Activated gamma-delta T cell treated with Interleukin-2 at 50 U/mL for 16 hours (primary cell): ENCODE measurements at places on chromosomes 1 and 21.

GRCh38 chr1:21641537-21641936 is 27.6 kb downstream of the RAP1GAP start:
- DNase-seq = no peak

DNA sequence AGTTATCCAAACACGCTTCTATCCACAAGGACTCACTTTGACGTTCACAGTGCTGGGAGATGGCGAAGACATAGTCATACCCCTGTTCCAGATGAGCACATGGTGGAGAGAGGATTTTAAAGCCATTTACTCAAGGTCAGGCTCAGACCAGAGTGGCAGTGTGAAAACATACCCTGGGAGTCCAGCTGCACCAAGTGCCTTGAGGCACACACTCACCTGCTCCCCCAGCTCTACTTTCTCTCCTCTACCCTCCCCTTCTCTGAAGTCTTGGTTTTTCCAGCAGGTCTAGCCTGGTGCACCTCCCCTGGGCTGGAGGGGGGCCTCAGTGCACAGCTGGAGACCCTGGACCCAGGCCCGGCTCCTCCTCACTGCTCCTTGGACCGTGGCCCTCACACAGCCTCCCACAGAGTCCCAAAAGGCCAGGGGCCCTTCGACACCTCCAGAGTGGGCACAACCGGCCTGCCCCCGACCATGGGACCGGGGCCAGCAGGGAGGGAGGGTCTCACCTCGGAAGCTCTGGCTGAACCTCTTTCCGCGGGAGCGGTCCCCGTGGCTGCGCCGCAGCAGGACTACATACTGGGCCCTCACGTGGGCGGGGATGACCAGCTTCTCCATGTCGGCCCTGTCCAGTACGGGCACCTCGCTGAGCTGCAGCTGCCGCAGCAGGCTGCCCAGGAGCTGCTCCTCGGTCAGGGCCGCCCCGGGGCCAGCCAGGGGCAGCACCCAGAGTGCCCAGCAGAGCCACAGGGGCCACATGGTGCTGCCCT is 452 bp downstream of the LEFTY2 start:
- DNase-seq = no peak

DNA sequence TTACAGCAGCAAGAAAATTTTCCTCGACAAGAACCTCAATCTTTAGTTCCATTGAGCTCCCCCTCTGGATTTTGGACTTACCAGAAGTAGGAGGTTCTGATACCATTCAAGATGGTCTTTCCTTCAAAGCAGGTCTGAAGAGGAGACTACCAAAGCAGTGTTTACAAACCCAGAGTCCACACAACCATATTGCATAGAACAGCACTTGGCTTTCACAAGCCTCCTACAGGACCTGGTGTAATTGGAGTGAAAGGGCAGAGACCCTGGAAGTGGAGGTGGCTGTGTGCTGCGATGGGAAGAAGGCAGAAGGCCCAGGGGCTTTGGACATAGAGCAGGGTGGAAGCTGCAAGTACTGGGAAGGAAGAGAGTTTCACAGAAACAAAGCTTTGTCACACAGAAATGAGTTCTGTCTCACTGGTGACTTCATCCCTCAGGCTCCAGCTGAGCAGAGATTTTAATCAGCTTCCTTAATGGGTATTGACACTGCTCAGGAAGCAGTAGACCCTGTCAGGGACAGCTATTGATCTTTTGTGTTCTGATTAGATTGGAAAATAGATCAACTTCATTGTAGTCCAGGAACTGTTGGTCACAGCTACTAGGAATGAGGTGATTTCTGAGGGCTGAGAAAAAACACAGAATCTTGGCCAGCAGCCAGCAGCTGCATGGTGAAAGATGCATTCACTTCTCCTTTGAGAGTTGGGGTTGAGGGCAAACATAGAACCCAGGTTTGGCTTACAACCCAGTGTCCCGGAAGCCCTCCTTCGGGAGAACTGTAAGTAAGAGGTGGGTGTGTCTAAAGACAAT is 124.0 kb downstream of the SYT2 start:
- no peak for DNase-seq

- no peak for DNase-seq
Measured at GRCh38 chr1:206643118-206643698, 7.9 kb downstream of the DYRK3 start.

DNA sequence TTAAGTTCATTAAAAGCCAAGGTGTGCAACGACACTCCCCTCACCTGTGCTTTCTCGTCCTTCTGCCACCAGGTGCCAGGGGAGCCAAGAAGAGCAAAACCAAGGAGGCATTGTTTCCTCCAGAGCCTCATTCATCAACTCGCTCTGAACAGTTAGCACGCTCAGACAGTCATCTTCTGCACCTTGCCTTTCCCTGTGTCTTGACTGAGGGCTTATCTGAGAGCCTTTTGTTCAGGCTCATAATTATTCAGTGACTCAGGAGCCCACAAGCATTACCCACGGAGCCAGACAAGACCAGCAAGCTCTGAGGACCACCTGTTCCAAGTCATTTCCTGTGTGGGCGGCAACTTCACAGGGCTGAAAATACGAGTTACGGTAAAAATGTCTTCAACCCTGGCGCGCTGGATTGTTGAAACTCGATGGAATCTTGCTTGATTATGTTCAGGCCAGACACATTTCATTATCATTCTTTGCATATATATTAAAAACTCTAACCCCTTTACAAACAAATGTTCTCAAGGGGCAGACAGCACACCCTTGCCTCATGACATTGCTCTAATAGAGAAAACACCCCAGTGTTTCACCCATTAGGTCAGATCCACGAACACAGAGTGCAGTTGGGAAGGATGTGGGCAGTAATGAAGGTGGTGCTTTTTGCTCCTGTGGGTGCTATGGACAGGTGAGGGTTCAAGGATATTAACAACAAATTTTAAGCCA is 89.7 kb upstream of the RUNX1 start:
- peak; percentile 44 for DNase-seq

DNA sequence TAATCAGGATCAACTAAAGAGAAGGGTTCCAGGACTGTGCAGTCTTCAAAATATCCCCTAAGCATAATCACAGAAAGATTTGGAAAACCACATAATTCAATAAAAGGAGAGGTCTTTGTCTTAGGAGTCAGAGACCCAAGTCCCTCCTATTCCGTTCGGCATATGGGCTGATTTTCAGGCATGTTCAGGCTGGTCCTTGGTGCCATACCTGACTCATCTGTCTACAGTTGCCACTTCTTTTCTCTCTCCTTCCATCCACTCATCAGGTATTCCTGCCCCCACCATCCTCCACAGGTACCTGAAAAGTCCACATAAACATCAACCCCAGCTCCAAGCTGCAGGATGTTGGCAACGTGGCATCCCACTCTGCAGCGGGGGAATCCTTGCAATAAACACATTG is 29.7 kb upstream of the RPL11 start:
- DNase-seq = no peak

DNA sequence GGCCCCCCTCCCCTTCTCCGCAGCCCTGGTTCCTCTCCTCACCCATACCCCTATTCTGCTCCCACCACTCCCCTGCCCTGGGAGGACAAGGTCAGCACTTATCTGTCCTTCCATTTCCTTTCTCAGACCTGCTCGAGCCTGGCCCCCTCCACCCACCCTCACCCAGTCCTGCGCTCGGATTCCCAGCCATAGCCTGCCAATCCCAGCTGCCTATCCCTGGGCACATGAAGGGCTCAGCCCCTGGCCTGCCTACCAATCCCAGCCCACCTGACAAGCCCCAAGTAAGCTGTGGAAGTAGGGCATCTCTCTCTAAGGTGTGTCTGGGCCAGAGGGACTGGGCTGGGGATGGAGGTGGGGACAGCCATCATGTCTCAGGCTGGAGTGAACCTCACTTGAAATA is 5.4 kb downstream of the BLACAT1 start:
- no peak for DNase-seq

DNA sequence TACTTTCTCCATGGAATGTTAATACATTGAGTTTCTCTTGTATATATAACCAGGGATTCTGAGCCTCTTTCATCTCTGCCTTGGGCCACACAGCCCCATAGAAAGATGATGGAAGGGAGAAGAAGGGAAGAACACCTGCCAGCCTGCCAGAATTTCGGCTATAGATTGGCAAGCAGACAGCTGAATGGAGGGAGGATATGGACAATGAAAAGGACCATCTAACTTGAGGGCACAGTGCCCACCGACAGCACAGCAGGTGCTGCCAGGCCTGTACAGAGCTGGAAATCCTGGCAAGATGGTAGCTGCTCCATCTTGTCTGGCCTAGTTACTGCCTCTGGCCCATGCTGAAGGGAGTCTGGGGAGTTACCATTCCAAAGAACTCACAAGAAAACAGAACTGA is 244.3 kb downstream of the FGGY start:
- no peak for DNase-seq
